ENCODE measurements at places on chromosomes 2 and 18.

GRCh38 chr2:48377646-48378045, 152.3 kb upstream of the STON1 start:
- no peak for DNase-seq

GRCh38 chr2:134739879-134740301, 21.1 kb upstream of the TMEM163 start:
- DNase-seq = no peak

- DNase-seq = no peak
Measured at GRCh38 chr2:17388798-17389197, 129.4 kb downstream of the RAD51AP2 start.

- DNase-seq = no peak
Measured at GRCh38 chr2:52539026-52539970, 1228.3 kb upstream of the CHAC2 start.

DNA sequence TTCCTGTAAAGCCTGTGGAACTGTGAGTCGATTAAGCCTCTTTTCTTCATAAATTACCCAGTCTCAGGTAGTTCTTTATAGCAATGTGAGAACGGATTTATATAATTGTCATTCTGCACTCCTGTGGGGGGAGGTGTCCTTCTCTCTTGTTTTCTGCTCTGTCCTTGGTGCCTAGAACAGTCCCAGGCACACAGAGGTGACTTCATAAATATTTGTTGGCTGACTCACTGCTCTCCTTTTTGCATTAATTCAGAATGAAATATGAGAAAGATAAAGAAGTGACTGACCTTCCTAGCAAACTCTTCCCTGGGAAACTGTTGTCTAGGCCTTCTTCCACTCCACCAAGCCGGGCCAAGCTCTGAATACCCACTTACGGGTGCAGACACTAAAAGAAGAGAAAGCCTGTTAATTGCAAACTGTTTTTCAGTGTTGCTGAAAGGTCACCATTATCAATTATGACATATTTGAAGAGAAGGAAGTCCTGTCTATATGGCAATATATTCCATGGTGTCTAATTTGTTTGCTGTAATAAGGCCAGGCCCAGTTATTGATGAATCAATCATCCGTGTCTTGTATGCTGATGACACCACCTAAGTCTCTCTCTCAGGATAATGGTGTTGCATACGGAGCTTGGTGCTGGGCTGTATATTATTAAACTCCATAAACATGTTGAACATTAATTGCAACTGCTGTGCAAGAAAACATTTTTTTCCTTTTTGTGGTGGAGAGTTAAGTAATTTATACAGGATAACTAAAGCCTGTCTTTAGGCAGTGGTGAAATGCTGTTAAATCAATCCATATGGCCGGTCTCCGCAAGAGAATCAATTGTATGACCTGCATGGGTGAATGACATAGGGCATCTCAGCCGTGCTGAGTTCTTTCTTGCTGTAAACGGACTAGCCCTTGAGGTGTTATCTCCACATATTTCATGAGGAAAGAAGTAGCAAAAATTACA, 567.5 kb downstream of the SLC4A3 start:
- no peak for DNase-seq

DNA sequence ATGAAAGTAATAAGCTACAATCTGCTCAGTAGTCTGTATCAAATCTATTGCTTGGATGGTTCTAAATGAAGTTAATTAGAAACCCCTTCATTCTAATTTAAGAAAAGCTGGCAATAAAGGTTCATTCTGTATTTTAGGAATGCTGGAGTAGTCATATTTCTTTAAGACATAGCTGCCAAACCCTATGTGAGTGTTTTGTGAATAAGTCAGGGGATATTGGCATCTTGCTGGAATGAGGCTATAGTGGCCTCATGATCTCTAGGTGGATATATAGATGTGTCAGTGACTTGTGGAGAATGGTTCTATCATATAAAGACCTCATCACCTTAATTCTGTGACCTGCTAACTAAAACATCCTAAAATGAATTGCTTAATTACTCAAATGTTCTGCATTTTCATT, 196.3 kb downstream of the PDE1A start:
- DNase-seq = no peak

DNA sequence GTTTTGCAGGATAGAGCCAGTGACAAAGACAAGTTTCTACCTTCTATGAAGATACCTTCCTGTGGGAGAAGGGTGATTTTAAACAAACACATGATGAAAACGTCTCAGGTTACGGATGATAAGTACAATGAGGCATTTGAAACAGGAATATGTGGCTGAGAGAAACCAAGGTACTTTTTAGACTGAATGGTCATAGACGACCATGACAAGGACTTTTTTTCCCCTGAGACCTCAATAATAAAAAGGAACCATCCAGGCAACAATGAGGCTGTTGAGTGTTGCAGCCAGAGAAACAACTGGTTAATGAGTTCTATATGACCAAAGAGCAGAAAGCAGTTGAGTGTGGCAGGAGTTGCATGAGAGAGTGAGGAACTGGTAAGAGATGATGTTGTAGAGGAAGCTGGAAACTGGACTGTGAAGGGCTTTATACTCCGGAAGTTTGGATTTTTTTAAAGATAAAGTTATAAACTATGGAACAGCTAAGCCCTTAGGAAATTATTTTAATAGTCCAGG, 306.1 kb upstream of the CYRIA start:
- no peak for DNase-seq

GRCh38 chr2:98487806-98488189, 43.1 kb downstream of the INPP4A start:
- peak; percentile 70 for DNase-seq
